ENCODE measurements at places on chromosomes 5 and 9.

- no peak for DNase-seq
Observed at GRCh38 chr5:74274326-74274725, 366.2 kb downstream of the ENC1 start.

DNA sequence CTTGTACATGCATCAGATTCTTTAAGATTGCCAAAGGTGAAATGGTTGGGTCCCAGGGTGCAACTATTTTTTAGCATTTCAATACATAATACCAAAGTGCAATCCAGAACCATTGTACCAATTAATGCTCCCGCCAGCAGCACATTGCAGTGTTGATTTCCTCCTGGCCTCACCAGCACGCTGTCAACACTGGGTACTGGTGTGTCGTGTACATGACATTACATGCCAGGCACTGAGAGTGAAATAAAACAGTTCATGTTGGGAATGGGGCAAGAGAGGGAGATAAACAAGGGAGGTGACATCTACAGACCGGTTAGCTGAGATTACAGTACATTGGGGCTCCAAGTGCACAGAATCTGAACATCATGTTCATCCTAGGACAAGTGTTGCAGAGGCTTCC lies 37.8 kb downstream of the HMGCS1 start:
- DNase-seq: no peak

DNA sequence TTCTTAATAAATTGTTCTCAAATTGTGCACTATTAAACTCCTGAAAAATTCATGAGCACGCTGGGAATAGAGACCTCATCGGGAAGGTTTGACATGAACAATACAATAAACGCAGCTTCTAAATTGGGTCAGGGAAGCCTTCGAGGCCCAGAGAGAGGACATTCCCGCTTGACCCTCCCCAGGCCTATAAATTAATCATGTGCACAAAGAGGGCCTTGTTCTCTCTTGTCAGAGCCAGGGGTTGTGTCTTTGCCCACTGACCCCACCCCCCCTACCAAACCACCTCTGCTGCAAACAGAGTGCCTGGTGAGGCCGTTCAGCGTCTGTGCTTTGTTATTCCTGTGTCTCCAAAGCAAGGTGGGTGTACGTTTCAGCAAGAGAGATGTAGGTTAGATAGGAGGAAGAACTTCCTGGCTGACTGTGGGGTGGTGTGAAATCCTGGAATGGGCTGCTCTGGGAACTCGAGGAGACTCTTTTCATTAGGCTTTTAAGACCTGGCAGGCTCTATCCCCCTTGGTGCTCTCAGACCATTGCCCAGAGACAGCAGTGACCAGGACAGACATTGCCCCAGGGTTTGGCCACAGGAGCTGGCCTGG lies 18.2 kb upstream of the DAB2IP start:
- no peak for DNase-seq

- no peak for DNase-seq
Observed at GRCh38 chr9:92438900-92439526, 14.7 kb upstream of the OMD start.

GRCh38 chr9:94199776-94200175 lies 59.3 kb upstream of the ZNF169 start:
- DNase-seq: no peak

DNA sequence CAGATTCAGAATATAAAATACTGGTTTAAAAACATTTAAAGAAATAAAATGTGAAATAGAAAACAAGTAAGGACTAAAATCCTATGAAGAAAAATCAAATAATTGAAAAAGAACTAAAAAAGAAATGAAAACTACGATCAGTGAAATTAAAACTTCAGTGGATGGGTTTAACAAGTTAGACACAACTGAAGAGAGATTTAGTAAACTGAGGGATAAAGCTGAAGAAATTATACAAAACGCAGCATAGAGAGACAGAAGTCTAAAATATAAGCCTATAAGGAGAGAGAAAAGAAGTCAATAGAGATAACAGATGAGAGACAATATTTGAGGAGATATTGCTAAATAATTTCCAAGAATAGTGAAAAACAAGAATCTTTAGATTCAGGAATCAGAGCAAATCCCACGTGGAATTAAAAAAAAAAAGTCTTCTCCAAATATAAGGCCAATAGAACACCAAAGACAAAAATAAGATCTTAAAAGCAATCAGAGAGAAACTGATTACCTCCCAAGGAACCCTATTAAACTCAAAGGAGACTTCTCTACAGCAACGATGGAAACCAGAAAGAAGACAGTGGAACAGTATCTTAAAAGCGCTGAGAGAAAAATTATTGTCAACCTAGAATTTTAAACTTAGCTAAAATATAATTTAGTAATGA lies 59.6 kb upstream of the ABL1 start:
- DNase-seq: no peak

DNA sequence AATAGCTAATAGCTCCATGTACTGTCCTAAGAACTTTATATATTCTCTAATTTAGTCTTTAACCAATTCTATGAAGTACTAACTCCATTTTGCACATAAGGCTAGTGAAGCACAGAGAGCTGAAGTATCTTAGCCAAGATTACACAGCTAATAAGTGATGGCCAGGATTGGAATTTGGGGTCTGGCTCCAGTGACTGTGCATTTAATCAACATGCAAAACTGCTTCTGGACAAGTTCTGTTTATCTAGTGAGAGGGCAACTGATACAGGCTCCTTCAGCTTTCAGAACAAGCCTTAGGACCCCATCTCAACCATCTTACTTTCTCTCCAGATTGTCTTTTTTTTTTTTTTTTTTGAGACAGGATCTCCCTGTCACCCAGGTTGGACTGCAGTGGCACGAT lies 21.3 kb downstream of the SLC25A25 start:
- DNase-seq: no peak

DNA sequence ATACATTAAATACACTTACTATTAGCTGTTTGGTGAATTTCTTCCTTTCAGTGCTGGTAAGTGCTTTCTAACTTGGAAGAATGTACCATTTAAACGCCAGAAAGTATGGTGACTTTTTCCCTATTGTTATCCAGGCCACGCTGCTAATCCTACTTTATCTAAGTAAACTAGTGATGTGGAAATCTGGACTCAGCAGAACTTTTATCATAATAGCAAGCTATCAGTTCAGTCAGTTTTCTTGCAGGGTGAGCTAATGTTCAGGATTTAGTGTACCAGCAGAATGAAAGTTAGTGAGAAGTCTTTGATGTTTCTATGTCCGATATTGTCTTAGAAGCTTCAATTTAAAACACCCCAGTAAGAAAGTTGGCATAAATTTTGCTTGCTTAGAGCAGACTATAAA lies 72.2 kb downstream of the HSD17B4 start:
- no peak for DNase-seq

GRCh38 chr5:54620141-54620933 lies 102.8 kb downstream of the SNX18 start:
- DNase-seq: no peak

DNA sequence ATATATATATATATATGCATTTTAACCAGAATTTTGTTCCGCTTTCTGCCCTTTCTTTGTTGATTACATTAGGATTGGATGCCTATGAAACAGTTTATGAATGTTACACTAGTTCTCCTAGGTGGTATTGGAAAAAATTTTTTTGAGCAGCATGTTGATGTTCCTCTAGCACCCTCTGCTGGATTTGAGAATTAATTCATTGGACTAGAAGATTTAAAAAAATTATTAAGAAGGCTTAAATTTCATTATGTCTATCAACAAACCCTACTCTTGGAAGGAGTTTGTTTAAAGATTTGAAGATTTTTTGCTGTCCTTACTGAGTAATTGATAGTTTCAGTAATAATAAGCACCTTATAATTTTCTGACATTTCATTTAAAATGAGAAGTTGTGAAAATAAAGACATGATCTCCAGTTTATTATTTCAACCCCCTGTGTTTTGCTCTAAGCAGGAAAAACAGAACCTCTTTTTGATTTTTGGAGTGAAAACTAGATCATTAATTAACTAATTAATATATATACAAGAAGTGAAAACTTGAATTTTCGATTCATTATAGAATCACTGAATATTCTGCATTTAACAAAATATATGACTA lies 89.6 kb downstream of the CCDC171 start:
- peak; percentile 8 for DNase-seq

DNA sequence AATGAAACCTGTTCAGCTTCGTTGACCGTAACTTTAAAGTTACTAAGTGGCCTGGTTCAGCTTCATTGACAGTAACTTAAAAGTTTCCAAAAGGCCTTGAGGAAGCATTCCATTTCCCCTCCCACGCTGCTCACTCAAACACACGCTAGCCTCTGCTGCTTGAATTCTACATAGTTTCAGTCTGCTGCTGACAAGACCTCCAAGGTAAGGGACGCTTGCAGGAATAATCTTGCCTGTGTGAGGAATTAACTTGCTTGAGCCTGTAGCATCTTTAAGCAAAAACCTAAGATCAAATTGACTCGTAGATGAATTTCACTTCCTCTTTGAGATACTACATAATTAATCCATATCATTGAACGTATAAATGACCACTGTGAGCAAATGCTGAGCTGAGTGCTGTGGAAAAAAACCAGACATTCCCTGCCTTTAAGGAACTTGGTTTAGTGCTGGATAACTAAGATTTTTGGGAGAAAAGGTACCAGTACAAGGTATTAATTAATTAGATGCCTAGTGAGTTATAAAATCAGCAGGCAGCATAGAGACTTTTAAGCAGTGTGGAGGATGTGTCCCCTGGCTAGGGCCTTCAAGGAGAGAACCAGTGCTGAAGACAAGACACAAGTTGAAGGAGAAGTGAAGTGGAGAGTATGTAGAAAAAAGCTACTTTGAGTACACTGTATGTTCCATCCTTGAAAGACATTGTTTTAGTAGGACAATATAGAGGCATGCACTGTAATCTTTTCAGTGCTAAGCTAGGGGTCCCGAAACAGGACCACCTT lies 39.2 kb downstream of the GRAMD2B start:
- DNase-seq: no peak

DNA sequence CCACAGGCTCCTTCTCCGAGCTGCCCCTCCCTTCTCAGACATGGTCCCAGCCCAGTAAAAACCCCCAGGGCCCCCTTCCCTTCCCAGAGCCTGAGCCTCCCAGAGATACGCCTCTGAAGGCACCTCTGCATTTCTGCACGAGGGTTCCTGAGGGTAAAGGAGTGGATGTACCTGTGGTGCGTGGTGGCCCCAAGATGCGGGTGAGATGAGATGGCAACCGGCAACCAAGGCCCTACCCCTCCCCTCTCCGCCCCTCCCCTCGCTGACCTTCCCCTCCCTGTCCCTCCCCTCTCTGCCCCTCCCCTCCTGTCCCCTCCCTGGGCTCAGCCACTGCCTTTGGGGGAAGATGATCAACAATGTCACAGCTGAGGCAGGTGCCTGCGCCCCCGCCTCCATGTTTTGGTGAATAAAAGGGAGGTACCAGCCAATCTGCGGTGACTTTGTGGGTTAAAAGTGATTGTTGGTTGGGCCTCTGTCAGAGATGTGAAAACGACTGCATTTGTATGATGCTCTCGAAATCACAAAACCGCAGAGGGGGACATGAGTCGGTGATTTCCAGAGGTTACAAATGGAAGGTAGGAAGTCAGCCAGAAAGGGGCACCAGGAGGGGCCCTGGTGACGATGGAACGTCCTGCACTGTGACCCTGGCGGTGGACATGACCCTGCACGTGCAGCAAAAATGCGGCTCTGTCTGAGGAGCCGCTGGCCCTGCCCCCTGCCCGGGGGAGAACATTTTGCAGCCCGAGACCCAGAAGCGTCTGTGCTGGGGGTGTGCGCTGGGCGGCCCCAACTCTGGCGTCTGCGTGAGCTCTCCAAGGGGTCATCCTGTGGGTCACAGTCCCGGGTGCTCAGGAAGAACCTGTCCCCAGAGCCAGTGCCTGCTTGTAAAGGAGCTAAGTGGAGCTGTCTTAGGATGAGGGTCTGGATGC lies 3.7 kb downstream of the LCN9 start:
- DNase-seq: no peak

- no peak for DNase-seq
Observed at GRCh38 chr5:475704-476101, 32.7 kb downstream of the EXOC3 start.

GRCh38 chr5:133497608-133498348 lies 114.6 kb downstream of the FSTL4 start:
- DNase-seq: no peak

DNA sequence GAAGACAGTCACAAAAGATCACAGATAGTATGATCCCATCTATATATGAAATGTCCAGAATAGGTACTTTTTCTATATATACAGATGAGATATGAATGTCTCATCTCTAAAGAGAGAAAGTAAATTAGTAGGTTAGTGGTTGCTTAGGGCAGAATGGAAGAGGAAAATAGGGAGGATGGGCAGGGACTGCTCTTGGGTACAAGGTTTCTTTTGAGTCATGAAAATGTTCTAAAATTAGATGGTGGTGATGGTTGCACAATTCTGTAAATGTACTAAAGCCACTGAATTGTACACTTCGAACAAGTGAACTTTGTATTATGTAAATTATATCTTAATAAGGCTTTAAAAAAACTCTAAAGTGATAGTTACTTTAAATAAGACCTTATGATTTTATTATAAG lies 59.6 kb upstream of the GRAMD2B start:
- no peak for DNase-seq

DNA sequence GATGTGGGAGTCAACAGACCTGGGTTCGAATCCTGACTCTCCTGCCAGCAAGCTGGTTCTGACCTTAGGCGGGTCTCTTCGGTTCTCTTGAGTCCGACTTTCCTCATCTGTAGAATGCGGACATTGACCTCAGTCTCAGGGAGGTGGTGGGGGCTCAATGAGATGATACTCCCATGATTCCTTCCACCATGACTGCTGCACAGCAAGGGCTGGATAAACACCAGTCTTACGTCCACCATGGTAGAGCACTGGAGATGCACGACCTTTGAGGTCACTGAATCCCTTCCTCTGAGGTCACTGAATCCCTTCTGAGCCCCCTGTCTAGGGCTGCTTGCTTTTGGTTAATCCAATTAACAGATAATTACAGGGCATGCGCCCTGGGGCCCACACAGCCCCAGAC lies 12.5 kb upstream of the SMIM23 start:
- DNase-seq: no peak

GRCh38 chr5:172575416-172575815 lies 65.6 kb upstream of the NEURL1B start:
- no peak for DNase-seq

GRCh38 chr5:78467752-78468357 lies 107.4 kb downstream of the SCAMP1 start:
- DNase-seq: peak; percentile 31

DNA sequence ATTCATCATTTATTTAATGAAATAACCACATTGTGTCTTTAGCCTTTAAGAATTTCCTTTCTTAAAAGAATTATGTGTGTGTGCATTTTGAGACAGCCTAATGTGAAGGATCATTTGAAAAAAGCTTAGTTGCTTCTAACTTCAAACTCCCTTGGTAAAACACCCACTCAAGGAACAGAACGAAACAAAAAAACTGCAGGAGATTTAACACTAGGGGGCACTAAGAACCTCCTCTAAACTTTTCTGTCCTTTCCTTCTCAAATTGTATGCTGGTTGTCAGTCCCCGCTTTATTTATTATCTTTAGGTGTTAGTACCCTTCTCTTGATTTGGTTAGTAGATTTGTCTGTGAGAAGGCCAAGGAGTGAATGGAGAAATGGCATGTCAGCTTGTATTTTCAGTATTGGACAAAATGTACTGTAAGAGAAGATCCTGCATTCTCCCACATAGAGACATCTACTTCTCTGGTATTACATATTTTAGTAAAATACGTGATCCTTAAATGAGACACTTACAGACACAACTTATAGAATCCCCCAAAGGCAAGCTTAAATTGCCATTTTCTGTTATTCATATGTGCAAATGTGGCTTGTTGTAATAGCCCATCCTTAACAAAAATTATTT lies 229.7 kb downstream of the MRPS30 start:
- no peak for DNase-seq

All from non-pigmented ciliary epithelial cell (primary cell).